ENCODE measurements at places on chromosomes 12 and 14. TPM values are rescaled to one million over a fixed set of nuclear protein-coding genes. Genes with fewer than 3 reads are reported as not detected.

- no peak for DNase-seq
Observed at GRCh38 chr12:92408072-92408900, 262.6 kb upstream of the BTG1 start.

- no peak for DNase-seq
Observed at GRCh38 chr12:3684449-3685051, 68.4 kb downstream of the CRACR2A start.

GRCh38 chr12:130813436-130813835, 25.6 kb downstream of the STX2 start:
- DNase-seq: no peak

DNA sequence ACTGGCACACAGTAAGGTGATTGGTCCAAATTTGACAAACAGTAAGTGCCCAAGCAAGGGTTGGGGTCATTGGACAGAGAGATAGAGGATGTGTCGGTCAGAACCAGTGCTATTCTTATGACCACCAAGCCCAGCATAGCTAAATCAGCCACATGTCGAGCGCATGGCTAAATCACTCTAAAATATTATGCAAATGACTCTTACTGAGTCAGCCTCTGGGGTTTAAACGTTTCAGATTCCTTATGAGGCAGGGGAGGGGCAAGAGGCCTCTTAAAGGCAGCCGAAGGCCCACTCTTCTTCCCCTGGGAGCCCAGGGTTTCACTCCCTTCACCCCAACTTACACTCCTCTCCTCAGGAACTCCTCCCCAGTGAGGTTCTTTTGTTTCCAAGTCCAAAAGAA, 603 bp upstream of the ENDOU start:
- DNase-seq: no peak

- no peak for DNase-seq
Observed at GRCh38 chr12:111606767-111607230, 7.7 kb upstream of the ATXN2 start.

GRCh38 chr12:102478405-102479098, 1.8 kb downstream of the IGF1 start:
- no peak for DNase-seq

GRCh38 chr12:11621797-11622423, 27.6 kb upstream of the ETV6 start:
- DNase-seq: no peak

- no peak for DNase-seq
Observed at GRCh38 chr12:88895634-88896033, 315.4 kb upstream of the KITLG start.

DNA sequence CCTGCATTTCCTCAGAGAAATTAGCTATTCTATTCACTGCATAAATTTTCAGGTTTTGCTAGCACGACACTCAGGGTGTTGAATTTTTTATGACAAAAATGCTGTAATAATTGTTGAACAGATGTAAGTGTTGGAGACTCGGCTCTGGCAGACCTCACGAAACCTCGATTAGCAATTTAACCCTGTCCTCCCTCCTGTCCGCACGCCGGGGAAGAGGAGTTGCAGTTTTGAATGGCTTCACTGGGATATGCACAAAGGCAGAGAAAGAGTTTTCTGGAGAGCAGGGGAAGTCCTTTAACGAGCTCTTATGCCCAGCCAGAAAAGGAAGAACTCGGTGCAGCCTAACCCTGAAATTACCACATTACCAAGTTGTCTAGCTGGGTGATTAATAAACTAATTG, 661.1 kb downstream of the VRK1 start:
- DNase-seq: no peak

- DNase-seq: no peak
Observed at GRCh38 chr12:123096182-123096581, 54.7 kb downstream of the PITPNM2 start.

DNA sequence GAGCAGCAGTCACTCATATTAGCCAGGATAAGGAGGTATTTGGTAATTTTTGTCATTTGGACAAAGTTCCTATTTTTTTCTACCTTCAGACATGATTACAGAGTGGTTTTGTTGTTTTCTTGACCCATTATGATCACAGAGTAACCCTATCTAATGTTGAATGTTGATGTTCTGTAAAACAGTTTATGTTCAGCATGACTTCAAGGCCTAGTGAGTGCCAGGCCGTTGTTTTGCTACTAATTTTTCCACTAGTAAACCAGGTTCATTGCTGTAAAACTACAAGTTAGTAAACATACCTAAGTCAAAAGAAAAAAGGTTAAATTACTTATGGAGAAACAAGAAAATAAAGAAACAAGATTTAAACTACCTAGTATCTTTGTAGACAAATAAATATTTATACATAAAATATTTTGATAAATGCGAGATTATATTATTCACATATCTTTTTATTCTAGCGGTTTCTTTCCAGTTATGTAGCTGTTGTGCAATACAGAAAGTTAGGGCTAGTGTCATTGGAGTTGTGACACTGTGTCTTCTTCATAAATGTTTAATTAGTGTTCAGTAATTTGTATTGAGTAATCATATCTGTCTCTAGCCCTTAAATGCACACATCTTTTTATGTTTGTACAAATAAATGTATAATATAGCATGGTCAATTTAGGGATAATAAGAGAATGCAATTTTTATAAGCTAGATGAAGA, 16.5 kb downstream of the ETNK1 start:
- DNase-seq: no peak

- DNase-seq: no peak
Observed at GRCh38 chr12:120466560-120467315, 2.8 kb downstream of the SRSF9 start.

The PRH2 gene
- 0.64 TPM for total RNA-seq

The GLT8D2 gene
- total RNA-seq: 9.2 TPM

The KLRC3 gene
- total RNA-seq: 5.7 TPM

The CLEC9A gene
- total RNA-seq: not detected

The CRIP2 gene
- total RNA-seq: 49.7 TPM

The GDF3 gene
- not detected for total RNA-seq

The SYT10 gene
- 1.3 TPM for total RNA-seq

The CD163 gene
- total RNA-seq: 2.9 TPM

The RNASE4 gene
- total RNA-seq: 2.6 TPM
